ENCODE measurements at places on chromosomes 5 and 9.

GRCh38 chr9:76787677-76788076 lies 23.4 kb downstream of the PCA3 start:
- DNase-seq, result no peak

- DNase-seq, result peak; percentile 19
These were observed 617 bp downstream of the SLC9A3 start for GRCh38 chr5:523441-524222.

GRCh38 chr9:135591506-135592330 lies 30.2 kb downstream of the PAEP start:
- no peak for DNase-seq

DNA sequence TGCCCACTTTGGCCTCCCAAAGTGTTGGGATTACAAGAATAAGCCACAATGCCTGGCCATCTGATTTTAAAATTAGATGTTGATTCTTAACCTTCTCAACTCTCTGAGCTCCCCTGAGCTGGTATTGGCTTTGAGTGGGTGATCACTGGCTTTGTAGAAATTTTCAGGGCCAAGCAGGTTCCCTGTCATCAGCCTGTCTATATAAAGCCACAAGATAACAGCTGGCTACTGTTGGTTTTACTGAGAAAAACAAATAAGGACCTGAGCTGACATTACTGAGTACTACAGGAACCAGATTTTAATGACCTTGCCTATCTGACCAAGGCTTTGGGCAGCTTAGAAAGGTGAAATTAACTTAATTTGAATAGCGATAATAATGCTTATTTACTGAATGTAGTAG lies 153.6 kb downstream of the MSX2 start:
- no peak for DNase-seq

GRCh38 chr9:114342755-114343440 lies 13.2 kb downstream of the ORM2 start:
- no peak for DNase-seq

DNA sequence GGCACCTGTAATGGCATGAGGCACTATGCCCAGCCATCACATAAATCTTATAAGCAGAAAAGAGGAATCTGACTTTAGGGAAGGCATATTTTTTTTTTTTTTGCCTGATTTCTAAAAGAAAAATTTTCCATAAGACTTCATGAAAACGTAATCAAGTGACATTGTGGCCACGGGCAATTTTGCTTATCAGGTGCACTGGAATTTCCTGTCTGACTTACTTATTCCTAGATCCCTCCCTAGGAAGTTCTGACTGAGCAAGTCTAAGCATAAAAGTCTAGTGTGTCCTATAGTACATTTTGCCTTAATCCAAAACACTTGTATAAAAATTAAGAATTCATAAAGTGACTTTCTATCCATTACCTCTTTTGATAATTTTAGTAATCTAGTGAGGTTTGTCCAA lies 12.5 kb downstream of the C5orf46 start:
- DNase-seq, result no peak

GRCh38 chr5:149526845-149527590 lies 24.2 kb downstream of the CSNK1A1 start:
- DNase-seq, result no peak

DNA sequence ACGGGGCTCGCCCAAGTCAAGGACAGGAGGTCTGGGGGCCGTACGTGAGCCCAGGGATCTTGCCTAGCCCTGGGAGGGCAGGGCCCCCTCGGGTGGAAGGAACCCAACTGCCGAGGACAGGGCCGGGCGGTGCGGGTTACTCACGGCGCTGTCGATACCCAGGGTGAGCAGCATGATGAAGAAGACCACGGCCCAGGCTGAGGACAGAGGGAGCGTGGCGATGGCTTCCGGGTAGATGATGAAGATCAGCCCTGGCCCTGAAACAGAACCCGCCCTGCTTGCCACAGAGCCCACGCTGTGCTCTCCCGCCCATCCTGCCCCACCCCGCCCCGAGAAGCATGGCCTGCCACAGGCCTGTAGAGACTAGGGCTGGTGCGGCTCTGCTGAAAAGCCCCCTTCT lies 34.1 kb downstream of the SLC6A3 start:
- DNase-seq, result no peak

DNA sequence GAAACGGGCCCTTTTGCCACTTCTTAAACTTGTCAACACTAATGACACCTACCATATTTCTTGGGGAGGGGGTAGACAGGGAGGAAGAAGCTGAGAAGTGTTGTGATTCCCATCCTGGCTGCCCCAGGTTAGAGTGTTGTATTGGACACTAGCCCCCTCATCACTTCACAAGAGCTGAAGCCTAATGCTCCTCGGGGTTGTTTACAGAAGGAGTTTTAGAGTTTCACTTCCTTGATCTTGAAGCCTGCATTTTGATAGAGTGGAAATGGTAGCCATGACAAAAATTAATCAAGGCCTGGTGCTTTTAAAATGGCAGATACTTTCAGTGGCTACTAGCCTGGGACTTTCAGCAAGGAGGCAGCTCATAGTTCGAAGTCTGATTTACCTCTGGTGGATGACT lies 11.0 kb upstream of the FAM120AOS start:
- DNase-seq, result no peak

GRCh38 chr5:41843456-41844370 lies 26.5 kb downstream of the OXCT1 start:
- peak; percentile 53 for DNase-seq

GRCh38 chr9:37939575-37940095 lies 35.7 kb upstream of the SLC25A51 start:
- no peak for DNase-seq

GRCh38 chr5:126044111-126044668 lies 379.0 kb upstream of the GRAMD2B start:
- DNase-seq, result no peak

GRCh38 chr9:116644091-116644688 lies 42.9 kb upstream of the TRIM32 start:
- DNase-seq, result peak; percentile 84

DNA sequence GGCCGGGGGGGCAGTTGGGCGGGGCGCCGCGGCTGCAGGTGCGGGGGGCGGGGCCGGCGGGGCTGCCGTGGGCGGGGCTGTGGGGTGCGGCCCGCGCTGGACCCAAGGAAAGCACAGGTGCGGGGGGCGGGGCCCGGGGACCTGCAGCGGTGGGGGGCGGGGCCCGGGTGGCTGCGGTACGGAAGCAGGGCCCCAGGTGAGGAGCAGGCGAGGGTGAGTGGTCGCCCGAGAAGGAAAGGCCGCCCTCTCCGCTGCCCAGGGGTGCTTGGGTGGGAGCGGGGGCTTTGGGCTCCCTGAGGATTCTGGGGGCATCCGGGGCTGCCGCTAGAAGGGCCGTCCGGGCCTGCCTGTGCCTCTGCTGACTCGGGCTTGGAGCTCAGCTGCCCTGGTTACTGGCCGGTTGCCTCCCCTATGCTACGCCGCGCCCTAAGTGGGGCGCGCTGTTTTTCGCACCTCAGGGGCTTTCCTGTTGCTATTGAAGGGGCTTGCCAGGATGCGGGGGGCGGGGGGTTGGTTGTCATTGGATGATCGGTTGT lies 767 bp downstream of the RALGPS1 start:
- DNase-seq, result no peak

DNA sequence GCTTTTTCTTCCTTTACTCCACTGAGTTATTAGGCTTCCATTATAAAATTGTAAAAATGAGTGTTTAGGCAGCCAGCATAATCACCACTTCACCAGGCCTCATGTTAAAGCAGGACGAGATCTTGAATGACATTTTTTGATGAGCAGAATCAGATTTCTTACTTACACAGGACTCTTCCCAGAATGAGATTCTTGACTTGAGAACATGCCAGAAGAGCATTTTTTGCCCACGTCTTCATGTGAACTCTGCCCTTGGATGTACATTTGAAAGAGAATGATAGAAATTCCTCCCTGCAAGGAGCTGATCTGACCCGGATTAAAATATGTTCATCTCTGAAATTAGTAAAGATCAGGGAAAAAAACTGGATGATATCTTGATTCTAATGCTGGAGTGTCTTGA lies 212.1 kb upstream of the ADRA1B start:
- no peak for DNase-seq

- no peak for DNase-seq
These were observed 165.6 kb downstream of the SMARCA2 start for GRCh38 chr9:2180704-2181103.

DNA sequence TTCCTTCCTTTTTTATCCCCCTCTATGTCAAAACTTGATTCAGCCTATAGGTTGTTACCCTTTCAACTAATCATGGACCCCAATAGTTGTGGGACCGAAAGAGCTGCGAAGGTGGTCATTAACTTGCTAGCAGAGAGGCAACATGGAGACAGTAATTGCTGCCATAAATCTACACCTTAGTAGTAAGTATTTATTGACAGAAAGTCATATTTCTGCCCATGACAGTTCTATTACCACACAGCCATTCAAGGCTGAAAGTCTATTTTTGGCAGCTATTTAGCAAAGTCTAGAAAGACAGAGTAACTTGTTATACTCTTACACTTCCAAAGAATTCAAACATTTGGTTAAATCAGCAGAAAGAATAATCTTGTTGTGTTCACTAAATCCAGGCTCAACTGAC lies 236.2 kb downstream of the PRELID2 start:
- DNase-seq, result no peak

DNA sequence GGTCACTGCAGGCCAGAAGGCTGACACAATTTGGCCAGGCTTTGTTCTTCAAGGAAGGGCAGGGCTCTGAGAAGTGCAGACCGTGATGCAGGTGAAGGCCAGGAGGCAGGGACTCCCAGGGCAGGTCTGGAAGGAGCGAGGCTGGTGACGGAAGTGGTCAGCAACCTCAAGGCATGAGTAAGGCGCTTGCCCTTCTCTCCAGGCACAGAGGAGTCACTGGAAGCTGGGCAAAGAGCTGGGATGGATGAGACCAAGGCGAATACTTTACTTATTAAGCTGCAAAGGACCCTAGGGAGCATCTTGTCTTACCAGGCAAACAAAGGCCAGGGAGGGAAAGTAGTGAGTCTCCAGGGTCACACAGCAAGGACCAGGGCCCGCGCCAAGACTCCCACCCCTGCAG lies 18.6 kb downstream of the IRF1 start:
- no peak for DNase-seq

- DNase-seq, result no peak
These were observed 108.0 kb upstream of the BRINP1 start for GRCh38 chr9:119477197-119477596.

GRCh38 chr9:126763130-126763764 lies 41.6 kb upstream of the ZBTB43 start:
- DNase-seq, result no peak

- no peak for DNase-seq
These were observed 72.7 kb downstream of the MRPL36 start for GRCh38 chr5:1726956-1727355.

DNA sequence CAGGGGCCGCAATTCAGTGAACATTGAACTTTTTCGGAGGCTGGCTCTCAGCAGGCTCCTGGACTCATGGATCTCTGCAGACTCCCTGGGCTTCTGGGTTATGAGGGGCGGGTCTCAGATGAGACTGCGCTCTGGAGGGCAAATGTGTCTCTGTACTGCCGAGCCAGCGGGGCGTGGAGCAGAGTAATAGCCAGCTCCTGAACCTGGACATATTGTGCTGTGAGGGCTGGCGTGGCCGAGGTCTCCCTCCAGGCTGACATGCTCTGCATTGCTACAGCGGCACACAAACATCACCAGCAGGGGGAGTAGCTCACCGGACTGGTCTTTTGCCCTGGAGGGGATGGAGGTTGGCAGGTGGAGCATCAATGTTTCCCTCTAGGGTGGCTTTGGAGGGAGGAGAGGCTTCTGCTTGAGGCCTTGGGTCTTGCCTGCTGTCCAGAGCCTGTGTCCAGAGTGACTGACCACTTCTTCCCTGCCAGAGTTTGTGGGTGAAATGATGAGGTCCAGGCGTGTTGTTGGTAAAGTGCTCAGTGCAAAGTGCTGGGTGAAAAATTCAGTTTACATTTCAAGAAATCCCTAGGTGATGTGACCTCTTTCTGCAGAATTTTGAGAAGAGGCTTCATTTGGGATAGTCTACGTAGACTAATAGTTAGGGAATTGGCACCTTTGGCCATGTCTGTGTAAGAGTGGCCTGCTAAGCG lies 10.9 kb upstream of the GADD45G start:
- no peak for DNase-seq

DNA sequence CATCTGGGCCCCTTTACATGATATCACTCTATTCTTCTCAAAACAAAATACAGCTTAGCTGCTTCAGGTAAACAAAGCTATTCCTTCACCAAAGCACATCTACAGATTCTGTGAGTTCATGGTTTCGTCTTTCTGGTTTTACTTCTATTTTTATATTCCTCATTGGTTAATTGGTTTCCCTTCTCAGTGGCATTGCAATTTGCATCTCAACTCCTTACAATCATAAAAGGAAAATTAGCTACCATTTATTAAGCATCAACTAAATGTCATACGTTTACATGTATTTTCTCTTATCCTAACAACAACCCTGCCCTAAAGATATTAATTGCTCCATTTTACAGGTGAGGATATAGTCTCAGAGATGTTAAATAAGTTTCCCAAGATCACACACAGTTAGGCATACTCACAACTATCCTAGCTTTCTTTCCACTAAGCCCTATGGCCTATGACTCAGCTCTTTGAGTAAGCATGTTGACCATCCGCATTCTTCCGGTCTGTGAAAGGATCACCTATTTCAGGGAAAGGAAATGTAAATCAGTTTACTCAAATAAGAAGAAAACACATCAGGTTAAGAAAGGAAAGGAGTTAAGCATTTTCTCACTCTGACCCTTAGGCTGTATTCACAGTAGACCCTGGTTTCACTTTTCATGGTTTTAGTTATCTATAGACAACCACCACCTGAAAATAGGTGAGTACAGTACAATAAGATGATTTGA lies 146.1 kb downstream of the CAAP1 start:
- no peak for DNase-seq

GRCh38 chr9:70285981-70286598 lies 27.3 kb downstream of the SMC5 start:
- DNase-seq, result no peak

DNA sequence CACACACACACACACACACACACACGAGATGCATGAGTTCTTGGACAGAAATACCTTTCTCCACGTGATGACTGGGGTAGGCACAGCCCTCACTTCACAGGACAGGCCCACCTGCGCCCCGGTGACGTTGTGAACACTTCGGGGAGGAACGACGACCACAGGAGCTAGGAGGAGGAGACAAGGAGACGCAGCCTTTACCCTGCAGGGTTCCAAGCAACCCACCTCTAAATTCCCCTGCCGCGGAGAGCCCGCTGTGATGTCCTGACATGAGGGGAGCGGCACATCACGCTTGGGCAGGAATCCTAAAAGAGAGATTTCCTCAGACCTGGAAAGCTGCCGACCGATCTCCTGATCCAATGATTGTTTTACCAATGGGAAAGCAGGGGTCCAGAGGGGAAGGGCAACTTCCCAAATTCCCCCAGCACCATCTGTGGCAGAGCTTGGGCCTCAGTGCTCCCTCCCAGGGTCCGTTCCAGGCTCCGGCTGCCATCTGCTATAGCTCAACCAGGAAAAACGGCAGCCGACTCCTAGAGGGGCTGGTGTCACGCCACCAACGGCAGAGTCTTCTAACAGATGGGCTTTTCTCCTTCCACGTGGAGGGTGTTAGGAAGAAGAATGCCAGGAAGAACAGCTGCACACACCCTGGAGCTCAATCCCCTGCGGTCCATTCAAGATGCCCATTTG lies 10.1 kb downstream of the IGFBPL1 start:
- no peak for DNase-seq
